ENCODE measurements at places on chromosomes 11 and 22. TPM values are rescaled to one million over a fixed set of nuclear protein-coding genes. Genes with fewer than 3 reads are reported as not detected.

Gene CTSW
- 1.3 TPM for polyA plus RNA-seq

Gene RBMXL2
- not detected for polyA plus RNA-seq

Gene PHLDA2
- 19.6 TPM for polyA plus RNA-seq

Gene FGF4
- not detected for polyA plus RNA-seq

Gene MGAT3
- polyA plus RNA-seq, result 0.36 TPM

Gene OR4A16
- polyA plus RNA-seq, result not detected

Gene BRD1
- 23.5 TPM for polyA plus RNA-seq

Gene LMNTD2
- polyA plus RNA-seq, result 6.9 TPM

Gene SLC22A8
- polyA plus RNA-seq, result not detected

Gene SLC22A12
- polyA plus RNA-seq, result not detected
